ENCODE measurements at places on chromosomes 3 and 15.

DNA sequence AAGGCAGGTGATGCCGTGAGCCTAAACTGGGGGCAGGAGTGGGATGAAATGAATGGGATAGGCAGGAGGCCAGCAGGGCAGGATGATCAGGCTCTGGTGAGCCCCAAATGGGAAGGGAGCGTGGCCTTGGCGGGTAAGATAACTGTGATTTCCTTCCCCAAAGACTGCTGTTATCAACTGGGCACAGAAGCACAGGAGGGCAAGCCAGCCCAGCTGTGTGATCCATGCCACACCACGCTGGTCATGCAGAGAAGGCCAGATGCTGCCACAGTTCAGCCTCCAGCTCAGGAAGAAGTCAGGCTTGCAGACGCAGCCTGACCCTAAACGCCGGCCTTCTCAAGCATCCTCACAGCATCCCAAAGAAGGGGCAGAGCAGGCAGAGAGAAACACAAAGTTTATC lies 52.1 kb upstream of the GNB5 start:
- DNase-seq: no peak

GRCh38 chr15:82571722-82572222 lies 31.5 kb upstream of the RPS17 start:
- DNase-seq: no peak

DNA sequence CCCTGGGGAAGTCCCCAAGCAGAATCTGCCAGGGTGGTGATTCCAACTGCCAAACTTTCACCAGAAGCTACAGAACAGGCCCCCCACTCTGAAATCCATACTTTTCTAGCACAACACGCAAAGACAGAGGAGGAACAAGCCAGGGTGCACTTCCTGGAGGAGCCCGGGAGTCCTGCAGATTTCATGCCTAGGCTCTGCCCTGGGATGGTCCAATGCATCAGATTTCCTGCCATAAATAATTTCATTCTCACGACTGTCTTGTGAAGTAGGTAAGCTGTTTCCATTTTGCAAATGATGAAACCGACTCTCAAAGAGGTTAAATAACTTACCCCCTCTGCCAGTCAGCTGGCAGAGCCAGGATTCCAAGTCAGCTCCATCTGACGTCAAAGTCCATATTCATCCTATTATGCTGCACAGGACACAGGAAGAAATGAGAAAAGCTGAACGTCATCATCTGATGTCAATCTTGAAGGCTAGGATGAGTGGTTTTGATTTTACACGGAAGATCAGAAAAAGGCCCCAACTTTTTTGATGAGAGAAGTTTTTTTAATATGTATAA lies 134.8 kb upstream of the IGF1R start:
- DNase-seq: no peak

GRCh38 chr3:125431912-125432790 lies 57.0 kb upstream of the ZNF148 start:
- DNase-seq: no peak

DNA sequence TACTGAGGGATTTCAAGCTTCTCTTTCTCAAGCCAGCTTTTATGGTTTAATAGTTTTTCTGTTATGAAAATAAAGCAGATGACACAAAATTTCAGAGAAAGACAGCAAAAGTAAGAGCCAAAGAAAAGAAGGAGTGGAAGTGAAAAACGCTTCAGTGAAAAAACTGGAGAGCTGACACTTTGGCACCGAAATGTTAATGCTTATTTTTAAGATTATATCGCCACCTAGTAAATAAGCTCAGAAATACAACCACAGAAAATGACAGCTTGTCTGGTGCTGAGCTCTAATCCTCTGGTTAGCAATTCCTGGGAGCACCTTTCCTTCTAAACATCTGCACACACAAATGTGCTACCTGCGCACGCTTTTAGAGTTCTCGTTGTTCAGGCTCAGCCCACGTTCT lies 101.6 kb downstream of the ZPLD1 start:
- no peak for DNase-seq

GRCh38 chr3:25854214-25854613 lies 64.3 kb downstream of the OXSM start:
- no peak for DNase-seq

- no peak for DNase-seq
These were observed 13.9 kb downstream of the MEX3B start for GRCh38 chr15:82031871-82032270.

DNA sequence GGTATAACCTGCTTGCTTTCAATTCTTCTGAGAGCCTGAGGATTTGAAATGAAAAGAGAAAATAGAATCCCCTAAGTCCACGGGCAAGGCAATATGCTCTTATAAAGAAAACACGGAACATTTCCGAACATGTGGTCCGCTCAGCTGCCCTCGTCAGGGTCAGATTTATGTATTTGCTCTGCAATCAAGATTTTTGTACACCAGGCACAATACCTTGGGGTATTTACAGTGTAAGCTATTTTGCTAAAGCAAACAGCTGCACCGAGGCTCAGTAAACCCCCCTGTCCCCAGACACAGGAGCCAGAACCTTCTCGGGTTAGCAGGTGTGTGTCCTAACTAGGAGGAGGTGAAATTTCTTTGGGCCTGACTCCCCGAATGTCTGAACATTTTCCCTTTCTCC lies 155.8 kb upstream of the LRIG1 start:
- DNase-seq: no peak

DNA sequence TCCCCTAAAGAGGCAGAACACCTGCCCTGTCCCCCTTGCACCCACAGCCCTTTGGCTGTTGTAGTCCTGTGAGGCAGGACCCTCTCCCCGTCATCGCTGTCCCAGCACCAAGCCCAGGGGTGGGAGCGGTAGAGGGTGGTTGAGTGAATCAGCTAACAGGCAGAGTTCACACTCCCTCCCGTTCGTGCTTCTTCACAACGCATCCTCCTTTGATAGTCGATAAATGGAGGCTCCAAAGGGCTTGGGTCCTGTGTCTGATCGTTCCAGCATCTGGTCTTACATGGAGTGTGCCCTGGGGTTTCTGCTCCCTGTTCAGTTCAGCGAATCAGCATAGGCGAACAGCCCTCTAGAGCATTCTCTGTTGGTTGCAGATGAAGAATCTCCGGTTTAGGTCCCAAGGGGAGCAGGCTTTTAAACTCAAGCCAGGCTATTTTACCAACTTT lies 820 bp upstream of the HMCES start:
- no peak for DNase-seq

GRCh38 chr3:170653801-170654200 lies 67.9 kb upstream of the SLC7A14 start:
- no peak for DNase-seq

GRCh38 chr3:161423911-161424522 lies 52.7 kb upstream of the SPTSSB start:
- DNase-seq: no peak

- no peak for DNase-seq
These were observed 561.2 kb upstream of the ALCAM start for GRCh38 chr3:104805508-104805907.

- DNase-seq: no peak
These were observed 1.7 kb downstream of the PLA2G4D start for GRCh38 chr15:42092398-42093318.

DNA sequence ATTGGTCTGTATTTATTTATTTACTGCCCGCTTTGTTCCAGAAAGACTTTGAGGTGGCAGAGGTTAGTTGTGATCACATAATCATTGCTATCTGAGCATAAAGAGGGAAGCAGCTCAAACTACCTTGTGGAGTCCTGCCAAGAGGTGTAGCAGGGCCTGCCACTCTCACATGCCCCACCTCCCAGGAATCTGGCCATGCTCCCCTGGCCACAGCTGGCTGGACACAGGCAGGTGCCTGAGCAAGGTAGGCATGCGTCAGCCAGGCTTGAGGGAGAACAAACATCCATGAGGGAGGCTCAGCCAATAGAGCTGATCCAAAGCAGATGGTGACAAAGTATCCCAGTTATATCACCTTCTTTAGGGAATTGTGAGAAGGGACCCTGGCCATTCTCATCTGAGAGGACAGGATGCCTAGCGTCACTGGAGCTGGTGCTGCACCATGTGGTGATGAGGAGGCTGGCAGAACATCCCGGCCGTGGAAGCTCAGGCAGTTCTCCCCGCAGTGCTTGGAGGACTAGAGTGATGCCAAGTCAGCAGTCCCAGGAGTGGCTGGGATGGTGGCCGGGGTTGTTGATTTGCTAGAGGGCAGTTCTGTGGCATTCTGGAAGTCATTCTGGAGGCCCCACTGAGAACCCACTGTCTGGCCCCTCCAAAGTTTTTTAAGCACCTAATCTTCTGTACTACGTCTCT lies 6.8 kb upstream of the POLG start:
- no peak for DNase-seq

GRCh38 chr15:41967506-41968206 lies 4.7 kb downstream of the EHD4 start:
- DNase-seq: no peak

- no peak for DNase-seq
These were observed 37.0 kb downstream of the NR1I2 start for GRCh38 chr3:119818937-119819336.

DNA sequence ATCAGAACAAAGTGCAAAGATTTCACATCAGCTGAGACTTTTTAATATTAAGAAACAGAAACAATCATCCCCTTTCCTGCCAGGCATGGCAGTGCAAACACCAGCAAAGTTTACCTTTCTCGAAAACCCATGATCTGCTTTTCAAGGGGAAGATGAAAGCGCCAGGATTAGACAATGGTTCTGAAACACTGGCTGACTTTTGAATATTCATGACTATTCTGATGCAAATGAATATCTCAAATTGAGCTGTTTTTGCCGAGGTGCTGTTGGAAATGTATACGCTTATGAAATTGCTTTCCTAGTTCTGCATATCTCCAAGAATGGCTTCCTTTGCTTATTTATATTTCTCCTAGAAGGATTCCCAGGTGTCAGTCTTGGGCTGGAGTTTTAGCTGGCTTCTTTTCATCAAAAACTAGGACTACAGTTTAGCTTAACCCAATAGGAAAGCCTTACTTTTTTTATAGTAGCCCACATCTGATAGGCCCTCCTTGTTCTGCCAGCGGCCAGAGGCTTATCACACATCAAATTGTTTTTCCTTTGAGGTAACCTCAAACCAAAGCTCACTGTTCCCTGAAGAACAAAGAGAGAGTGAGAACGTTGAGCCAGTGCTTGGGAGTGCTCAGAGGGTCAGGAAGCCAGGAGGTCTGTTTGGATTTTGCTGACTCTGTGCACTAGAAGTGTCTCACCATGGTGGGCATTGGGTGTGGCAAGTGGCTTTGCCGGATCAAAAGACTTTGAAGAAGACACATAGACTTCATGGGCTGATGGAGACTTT lies 74.0 kb upstream of the PLCL2 start:
- DNase-seq: no peak

GRCh38 chr15:58705105-58705504 lies 44.4 kb downstream of the ADAM10 start:
- DNase-seq: no peak

DNA sequence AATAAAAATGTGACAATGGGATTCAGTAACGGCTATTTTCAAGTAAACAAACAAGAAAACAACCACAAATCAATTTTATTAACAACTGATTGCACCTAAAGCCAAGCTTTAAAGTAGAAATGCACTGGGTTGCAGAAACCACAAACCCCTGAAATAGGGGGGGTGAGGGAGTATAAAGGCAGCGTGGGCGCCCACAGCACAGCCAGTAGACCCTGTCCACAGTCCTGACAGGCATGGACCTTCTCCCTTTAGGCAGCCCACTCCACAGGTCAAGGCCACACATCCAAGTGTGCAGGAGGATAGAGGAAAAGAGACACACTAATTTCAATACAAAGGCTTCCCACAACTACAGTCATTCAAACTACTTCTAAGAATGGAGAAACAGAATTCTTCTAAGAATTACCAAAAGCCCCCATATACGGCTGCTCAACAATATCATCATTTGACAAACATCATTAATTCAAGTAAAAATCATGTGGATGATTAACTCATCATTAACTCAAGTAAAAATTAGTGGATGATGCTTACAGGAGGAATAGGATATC lies 48.7 kb downstream of the CHSY1 start:
- no peak for DNase-seq

GRCh38 chr3:46736006-46736872 lies 18.6 kb upstream of the PRSS50 start:
- DNase-seq: no peak

GRCh38 chr3:129001101-129001805 lies at the start of gene EFCC1:
Gene EFCC1 (plus strand): TSS chr3:129001304. CDS start chr3:129001629, 325 bp downstream.
- no peak for DNase-seq

DNA sequence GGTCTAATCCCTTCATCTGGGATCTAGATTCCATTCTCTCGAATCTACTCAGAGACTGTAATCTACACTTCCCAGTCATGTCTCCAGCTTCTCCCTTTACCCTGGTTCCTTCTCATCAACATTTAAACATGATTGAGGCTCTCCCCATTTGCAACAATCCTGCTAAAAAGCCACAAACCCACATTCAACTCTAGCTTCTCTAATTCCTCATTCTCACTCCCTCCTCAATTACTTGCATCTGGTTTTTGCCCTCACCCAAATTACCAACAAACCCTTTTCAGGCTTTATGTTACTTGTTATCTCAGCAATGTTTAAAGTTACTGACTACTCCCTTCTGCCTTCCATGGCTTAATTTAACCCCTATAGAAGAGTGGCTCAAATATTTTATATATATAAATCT lies 11.5 kb downstream of the ETFA start:
- no peak for DNase-seq

- DNase-seq: no peak
These were observed 81.2 kb downstream of the SCAPER start for GRCh38 chr15:76823890-76824289.

- DNase-seq: no peak
These were observed 213.6 kb upstream of the LINGO1 start for GRCh38 chr15:77846360-77846759.

DNA sequence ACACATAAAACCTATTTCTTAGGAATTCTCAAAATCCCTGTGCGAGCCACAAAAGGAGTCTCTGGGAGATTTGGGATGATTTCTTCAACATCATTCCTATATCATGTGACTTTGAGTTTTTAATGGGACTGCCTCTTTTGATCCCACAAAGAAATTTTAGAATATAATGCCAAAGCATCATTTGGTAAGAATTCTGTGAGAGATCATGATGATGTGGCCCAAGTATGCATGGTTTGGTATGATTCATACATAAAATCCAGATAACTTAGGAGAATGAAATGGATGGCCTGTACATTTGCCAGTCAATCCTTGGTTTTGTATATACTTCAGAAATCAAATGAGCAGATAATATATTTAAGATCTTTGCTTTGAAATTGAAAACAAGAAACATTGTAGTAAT lies 61.3 kb downstream of the UBE2E2 start:
- DNase-seq: no peak

DNA sequence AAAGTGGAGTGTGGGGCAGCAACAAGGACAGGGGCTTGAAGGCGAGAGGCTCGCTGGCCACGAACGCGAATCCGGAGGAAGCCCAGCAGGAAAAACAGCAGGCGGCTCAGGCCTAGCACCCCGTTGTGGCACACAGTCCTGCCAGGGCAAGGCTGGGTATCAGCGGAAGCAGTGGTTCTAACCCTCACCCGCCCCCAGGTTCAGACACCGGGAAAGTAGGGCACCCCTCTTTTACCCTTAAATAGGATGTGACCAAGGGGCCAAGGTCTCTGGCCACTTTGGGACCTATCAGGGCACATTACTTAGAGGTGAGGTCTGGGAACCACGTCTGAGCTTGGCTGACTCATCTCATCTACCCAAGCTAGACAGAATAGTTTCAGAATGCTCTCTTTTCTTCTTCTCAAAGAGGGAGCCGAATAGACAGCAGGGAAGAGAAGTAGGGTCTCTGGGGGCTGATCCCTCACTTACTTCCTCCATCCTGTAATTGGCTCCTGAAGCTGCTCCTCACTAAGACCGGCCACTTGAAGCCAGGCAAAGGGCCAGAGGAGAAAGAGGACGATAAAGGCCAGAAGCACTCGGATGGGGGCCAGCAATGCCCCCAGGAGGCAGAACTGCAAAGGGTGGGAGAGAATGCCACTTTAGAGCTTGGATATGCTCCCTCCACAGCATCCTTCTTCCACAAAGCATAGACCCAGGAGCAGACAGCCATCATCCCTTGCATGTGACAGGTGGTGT lies 1.7 kb downstream of the LPCAT4 start:
- peak; percentile 21 for DNase-seq
